ENCODE measurements at places on chromosomes 6 and 20.

DNA sequence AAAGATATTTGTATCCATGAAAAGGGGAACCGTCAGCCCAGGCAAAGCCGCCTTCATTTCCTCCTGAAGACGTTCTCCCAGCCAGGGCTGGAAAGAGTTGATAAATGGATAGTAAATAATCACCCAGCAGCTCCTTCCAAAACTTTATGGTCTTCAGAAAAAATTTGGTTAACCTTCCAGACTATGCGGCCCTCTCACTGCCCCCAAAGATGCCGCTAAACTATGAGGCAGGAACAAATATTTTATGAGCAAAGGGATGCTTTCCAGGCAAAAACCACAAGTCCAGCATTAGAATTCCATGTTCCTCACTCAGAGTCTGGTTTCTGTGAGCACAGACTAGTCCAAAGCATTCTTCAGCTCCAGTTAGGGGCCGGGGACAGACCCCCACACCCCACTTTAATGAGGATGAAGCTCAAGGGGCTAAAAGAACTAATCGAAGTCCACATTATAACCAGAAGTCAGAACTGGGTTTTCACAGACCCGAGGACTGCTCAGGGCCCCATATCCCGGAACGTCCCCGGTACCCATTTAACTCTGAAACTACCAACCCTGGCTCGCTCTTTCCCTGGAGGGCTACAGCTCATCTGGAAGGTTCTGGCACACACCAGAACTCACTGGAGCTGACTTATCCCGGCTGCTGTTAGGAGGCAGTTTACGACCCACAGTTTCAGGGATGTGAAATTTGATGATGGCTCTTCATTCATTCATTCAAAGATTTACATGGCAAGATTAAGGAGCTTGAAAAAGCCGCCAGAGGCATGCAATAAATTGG, 29.4 kb downstream of the BMP7 start:
- DNase-seq: no peak

- DNase-seq: no peak
These were observed 50.3 kb downstream of the MYH7B start for GRCh38 chr20:35006009-35006408.

DNA sequence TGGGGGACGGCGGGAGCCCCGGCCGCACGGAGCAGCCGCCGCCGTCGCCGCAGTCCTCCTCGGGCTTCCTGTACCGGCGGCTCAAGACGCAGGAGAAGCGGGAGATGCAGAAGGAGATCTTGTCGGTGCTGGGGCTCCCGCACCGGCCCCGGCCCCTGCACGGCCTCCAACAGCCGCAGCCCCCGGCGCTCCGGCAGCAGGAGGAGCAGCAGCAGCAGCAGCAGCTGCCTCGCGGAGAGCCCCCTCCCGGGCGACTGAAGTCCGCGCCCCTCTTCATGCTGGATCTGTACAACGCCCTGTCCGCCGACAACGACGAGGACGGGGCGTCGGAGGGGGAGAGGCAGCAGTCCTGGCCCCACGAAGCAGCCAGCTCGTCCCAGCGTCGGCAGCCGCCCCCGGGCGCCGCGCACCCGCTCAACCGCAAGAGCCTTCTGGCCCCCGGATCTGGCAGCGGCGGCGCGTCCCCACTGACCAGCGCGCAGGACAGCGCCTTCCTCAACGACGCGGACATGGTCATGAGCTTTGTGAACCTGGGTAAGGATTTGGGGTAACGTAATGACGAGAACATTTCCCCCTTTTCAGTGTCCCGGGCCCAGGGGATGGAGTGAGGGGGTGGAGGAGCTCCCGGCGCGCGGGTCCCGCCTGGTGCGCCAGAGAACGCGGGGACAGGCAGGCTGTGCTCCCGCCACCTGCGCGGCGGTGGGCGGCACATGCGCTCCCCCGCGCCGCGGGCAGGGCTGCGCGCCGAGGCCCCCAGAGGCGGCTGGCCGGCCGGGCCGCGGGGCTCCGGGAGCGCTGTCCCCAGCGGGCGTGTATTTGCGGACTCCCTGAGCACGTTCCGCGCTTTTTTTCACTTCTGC, 1.4 kb downstream of the BMP6 start:
- DNase-seq: no peak

DNA sequence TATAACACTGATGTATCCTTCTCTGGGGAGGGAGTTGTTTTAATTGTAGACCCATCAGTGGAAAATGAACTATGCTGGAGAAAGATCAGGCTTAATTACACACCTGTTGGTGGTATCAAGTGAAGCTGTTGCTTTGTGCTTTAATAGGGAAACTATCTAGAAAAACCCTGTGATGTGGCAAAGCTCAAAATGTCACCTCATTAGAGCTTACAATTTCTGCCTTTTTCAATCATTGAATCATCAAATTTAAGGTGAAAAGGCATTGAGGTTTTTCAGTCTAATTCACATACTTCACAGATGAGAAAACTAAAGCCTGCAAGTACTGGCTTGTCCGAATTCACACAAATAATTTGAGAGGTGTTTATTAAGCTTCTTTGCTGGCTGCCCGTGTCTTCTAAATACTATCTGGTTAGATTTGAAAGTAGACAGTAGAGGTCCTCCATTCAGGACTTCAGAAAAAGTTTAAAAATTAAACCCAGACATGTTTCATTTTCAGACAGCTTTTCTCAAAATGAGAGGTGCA, 143.3 kb upstream of the MAP3K7 start:
- no peak for DNase-seq

GRCh38 chr20:31675828-31676608, 38.3 kb downstream of the COX4I2 start:
- no peak for DNase-seq

- no peak for DNase-seq
These were observed 39.3 kb downstream of the PHACTR3 start for GRCh38 chr20:59643615-59644061.

DNA sequence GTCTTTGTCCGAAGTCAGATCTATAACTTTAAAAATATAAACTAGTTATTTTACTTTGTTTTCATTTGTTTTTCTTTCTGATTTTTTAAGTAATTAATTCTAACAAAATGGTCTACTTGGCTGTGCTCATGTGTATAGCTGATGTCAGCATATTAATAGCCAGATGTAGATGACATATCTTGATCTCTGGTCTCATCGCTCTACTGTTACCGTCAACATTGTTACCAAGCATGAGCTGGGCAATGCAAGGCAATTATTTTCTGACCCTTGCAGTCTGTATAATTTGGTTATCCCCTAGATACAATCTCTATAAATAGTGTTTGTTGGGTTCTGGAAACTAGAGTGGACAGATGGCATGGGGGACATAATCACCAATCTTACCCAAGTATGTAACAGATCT, 151.6 kb upstream of the PTPRK start:
- DNase-seq: no peak

- no peak for DNase-seq
These were observed 566.5 kb upstream of the AGPAT4 start for GRCh38 chr6:161840380-161840779.

GRCh38 chr6:72712910-72713309, 91.0 kb downstream of the KCNQ5 start:
- DNase-seq: no peak

GRCh38 chr6:89023591-89024441, 56.7 kb upstream of the PNRC1 start:
- no peak for DNase-seq

DNA sequence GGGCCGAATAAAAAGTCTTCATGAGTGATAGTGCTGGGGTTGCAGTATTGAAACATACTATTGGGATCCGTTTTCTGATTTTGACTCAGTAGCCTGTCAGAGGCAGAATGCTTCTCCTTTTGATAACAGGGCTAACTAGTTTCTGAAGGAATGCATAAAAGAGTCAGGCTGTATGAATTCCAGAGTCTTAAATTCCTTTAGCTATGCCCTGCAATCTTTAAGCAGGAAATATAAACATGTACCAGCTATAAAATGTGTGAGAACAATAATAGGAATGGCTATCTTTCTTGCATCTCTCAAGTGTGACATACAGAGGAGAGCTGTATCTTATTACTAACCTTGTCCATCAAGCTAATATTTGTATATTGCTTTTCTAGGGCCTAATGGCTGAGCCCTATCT, 917.1 kb downstream of the KIF16B start:
- peak; percentile 59 for DNase-seq

DNA sequence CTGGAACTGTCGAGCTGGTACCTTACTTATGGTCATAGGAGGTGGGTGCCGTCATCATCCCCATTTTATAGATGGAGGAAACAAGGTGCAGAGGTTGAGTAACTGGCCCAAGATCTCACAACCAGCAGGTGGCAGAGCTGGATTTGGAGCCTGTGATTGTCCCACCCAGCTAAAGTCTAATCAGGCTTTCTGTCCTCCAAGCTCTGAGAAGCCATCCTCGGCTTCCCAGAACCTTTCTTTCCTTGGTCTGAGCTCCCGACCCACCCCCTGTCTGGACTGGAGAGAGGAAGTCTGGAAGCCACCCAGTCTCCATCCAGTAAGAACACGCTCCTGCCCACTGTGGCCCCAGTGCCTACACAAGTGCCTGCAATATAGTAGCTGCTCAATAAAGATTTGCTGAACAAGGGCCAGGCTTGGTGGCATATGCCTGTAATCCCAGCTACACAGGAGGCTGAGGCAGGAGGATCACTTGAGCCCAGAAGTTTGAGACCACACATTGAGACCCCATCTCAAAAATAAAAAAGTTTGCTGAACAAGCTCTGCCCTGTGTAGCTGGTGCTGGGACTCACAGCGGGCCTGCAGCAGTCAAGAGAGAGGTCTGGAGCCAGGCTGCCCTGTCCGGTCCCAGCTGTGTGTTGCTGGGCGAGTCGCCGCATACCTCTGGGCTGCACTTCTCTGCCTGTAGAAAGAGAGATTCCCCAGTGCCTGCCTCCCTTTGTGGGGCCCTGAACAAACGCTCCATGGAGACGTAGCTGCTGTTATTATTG, 32.5 kb upstream of the DLGAP4 start:
- no peak for DNase-seq

DNA sequence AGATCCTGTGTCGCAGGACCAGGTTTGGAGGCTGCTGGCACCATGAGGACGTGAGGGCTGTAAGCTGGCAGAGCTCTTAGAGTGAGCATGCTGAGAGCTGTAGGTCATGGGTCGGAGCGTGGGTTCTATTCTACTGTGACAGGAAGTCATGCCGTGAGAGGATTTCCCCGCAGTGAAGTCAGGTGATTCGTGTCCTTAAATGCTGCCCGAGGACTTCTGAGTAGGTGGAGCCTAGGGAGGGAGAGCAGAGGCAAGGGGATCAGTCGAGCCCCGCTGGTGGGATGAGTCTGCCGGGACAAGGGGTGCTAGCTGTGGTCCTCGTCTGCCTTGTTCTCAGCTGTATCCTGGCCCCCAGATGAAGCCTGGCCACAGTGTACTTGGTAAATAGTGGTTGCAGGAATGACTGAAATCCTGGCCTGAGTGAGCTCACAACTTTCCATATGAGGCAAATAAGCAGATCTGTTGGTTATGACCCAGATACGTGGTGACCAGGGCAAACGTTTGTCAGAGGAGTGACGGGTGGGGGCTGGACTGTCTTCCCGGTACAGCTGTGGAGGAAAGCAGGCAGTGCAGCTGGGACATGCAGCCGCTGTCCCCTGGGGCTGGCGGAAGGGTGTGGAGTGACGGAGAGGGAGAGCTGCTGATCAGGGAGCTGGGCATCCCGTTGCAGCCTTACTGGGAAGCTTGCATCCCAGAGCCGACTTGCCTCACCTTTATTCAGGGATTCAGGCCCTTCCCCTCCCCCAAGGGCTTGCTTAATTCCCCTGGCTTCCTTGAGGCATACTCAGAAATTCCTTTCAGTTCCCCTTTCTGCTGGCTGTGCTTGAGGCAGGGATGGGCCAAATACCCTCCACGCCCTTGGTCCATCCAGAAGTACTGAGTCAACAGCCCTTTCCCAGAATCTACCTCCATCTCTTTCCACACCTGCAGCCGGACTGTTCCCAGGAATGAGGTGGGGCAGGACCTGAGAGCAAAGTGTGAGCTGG, 250.9 kb upstream of the RREB1 start:
- no peak for DNase-seq

GRCh38 chr6:80148220-80148619, 41.7 kb downstream of the BCKDHB start:
- no peak for DNase-seq

GRCh38 chr6:4957521-4958231, 46.2 kb downstream of the RPP40 start:
- no peak for DNase-seq

- DNase-seq: no peak
These were observed 214.5 kb downstream of the FARS2 start for GRCh38 chr6:5475779-5476178.
